ENCODE measurements at places on chromosomes 7 and 10.

- ATAC-seq = no peak
Measured at GRCh38 chr7:138892006-138892630, 89.1 kb downstream of the KIAA1549 start.

GRCh38 chr7:98879198-98879978 is 1.1 kb downstream of the TRRAP start:
- peak; percentile 4 for ATAC-seq

DNA sequence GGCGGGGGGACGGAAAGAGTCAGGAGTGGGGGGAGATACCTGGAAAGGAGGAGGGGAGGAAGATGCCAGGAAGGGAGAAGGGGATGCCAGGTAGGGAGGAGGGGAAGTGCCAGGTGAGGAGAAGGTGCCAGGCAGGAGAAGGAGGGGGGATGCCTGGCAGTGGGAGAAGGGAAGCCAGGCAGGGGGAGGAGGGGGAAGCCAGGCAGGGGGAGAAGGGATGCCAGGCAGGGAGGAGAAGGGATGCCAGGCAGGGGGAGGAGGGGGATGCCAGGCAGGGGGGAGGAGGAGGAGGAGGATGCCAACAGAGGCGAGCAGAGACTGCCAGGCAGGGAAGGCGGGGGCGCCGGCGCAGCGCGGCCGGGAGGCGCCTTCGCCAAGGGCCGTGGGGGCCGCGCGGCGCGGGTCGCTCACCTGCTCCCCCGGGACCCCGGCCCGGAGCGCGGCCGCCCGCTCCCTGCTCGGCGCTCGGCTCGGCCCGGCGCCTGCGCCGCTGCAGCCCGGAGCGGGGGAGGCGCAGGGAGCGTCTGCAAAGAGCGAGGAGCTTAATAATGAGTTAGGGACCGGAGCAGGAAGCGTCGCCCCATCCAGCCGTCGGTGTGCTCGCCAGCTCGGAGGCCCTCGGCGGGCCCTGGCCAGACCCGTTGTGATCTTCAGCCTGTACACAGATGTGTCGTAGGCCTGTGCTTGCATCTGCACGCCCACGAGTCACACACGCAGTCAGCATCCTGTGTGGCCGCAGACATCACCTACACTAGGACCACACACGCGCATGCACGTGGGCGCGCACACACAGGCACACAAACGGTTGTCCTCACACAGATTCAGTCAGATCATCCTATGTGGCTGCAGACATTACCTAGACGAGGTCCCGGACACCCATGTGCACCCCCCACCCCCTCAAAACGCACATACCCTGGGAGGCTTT is 28.4 kb upstream of the SMARCD3 start:
- ATAC-seq = peak; percentile 78

GRCh38 chr7:55100544-55101327 is 81.9 kb downstream of the EGFR start:
- peak; percentile 65 for ATAC-seq

DNA sequence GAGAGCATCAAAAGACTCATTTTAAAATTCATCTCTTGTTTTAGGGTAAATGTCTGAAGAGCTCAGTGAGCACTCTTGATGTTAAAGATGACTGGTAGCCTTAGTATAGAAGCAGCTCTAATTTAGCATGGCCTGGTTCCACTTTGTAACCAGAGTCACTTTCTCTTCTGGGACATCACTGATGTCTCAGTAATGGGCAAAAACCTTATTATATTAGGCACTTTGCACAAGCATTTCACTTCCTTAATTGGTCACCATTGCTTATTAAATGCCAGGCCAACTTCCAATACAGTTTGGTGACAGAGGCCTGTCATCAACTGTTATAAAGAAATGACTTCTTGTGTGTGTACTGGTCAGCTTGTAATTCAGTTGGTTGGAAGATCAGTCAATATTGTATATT is 53.0 kb downstream of the STEAP1B start:
- ATAC-seq = no peak

DNA sequence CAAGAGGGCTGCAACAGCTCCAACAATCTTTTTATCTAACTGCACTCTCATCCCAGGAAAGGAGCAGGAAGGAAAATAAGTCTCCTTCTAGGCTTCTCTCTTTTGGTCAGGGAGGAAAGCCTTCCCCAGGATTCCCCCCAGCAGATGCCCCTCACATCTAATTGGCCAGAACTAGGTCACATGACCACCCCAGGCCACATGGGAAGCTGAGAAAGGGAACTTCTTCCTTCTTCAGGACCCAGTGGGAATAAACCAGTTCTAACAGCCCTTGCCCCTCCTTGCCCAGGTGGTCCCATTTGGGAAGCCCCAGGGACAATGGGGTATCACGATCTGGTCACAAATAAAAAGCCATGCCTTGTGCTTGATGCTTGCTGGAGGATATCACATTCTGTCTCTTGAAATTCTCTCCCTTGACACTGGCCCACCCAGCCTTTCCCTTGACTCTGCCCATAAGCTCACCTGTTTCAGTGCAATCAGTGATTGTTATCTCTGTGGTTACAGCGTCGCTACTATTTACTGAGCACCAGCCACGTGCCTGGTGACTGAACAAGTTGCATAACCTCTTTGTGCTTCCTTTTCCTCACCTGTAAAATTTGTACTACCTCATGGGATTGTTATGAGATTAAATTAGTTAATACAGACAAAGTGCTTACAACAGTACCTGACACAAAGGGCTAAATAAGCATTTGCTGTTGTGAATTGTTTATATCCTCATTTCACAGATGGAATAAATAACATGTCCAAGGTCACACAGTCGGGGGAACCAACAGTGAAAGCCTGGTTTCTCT is 9.0 kb upstream of the TACR2 start:
- no peak for ATAC-seq

DNA sequence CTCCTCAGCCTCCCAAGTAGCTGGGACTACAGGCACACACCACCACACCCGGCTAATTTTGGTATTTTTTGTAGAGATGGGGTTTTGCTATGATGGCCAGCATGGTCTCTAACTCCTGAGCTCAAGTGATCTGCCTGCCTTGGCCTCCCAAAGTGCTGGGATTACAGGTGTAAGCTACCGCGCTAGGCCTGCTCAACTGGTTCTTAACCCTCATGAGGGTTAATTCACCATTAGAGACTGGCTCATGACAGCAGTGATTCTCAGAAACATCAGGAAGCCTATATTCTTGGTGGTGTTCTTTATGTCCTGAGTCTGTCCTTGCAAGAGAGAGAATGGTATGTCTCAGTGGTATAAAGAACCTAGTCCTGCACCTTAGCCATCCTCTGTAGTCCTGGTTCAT is 10.4 kb upstream of the NT5C2 start:
- ATAC-seq = no peak

DNA sequence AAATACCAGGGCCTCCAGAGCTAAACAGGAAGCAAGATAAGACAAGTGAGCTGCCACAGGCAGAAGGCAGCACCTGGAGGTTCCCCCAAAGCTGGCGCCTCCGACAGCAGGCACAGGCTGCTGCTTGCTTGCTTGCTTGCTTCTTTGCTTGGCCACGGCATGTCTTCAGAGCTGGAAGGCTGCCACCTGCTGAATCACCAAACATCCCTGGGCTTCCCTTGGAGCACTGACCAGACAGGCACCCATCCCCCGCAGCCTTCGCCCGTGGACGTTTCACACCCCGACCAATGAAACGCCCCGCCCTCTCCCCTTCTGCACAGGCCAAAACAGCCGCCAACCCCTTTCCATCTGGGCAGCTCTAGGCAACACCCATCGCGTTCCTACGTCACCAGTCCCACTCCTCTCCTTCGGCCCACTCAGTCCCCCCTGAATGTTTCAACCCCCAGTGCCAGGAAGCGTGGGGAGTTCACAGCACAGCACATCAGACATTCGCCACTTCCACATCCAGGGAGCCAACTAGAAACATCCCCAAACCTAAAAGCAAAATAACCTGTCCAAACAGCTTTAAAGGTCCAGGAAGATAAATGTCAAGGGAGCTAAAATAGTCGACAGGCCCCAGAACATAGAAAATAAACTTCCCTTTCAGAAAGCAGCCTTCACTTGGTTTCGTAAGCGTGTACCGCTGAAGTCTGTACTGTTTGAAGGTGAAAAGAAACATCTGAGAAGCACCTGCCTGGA is 1.6 kb downstream of the SGMS1 start:
- ATAC-seq = peak; percentile 72

- no peak for ATAC-seq
Measured at GRCh38 chr10:119296703-119297102, 89.3 kb downstream of the GRK5 start.

GRCh38 chr7:39035903-39036302 is 58.2 kb downstream of the POU6F2 start:
- ATAC-seq = no peak

GRCh38 chr7:39073432-39073831 is 95.7 kb downstream of the POU6F2 start:
- ATAC-seq = no peak

- no peak for ATAC-seq
Measured at GRCh38 chr7:144720149-144720548, 115.7 kb downstream of the TPK1 start.

GRCh38 chr10:103021150-103021899 is 103.2 kb downstream of the CNNM2 start:
- ATAC-seq = no peak

- no peak for ATAC-seq
Measured at GRCh38 chr7:126720232-126720631, 532.5 kb downstream of the GRM8 start.

- ATAC-seq = no peak
Measured at GRCh38 chr10:42953684-42954674, 122.9 kb upstream of the RET start.

- ATAC-seq = no peak
Measured at GRCh38 chr7:72325561-72325960, 86.6 kb downstream of the CALN1 start.

GRCh38 chr7:135673360-135673706 is 11.0 kb downstream of the STMP1 start:
- ATAC-seq = no peak

GRCh38 chr10:124389613-124390361 is 28.9 kb downstream of the OAT start:
- ATAC-seq = no peak

GRCh38 chr7:19030281-19030680 is 87.2 kb downstream of the TWIST1 start:
- no peak for ATAC-seq

DNA sequence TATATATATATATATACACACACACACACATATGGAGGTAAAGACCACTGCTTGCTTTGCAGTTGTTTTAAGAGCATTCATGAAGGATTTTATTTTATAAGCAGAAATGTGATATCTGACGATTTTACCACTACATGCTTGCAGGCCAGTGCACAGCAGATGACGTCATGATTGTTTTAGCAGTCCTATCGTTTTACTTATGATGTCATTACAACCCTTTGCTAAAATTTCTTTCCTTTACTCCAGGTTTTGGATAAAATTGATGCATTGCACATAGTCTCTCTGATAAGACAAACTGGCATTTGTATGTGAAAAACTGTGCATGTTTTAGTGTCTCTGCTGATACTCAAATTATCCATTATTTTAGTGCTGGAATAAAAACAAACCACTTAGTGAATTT is 9.2 kb downstream of the EGFR start:
- no peak for ATAC-seq

DNA sequence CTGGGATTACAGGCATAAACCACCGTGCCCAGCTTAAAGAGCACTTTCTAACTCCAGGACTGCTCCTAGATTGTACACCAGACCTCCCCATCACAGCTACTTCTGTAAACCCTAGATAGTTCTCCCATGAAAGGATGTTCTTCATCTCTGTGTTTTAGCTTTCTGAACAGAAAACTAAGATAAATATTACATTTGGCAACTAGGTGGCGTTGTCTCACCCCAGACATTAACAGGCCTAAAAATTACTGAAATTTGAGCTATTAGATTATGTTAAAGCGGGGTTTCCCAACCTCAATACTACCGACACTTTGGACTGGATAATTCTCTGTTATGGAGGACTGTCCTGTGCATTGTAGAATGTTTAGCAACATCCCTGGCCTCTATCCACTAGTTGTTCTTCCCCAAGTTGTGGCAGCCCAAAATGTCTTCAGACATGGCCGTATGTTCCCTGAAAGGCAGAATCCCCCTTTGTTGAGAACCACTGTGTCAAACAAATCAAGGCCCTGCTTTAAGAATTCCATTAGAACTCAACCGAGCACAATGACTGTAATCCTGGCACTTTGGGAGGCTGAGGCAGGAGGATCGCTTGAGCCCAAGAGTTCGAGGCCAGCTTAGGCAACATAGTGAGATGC is 19.1 kb downstream of the ATOH7 start:
- ATAC-seq = peak; percentile 25

DNA sequence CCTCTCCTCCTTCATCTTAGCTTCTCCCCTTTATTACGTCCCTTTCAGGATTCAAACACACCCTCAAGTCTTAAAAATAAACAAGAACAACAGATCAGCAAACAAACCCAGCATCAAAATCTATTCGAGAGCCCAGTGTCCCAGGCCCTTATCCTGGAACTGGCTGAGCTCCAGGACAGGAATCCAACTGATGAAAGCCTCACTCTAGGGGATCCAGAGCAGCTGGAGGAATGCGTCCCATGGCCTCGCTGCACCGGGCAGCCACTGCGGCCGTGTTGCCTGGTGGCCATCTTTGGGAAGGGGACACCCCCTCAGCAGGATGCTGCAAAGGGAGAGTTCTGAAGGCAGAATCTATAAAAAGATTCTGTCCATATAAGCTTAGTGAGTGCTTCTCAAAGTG is 156.5 kb upstream of the BMPER start:
- no peak for ATAC-seq

GRCh38 chr10:44368637-44369036 is 16.3 kb downstream of the CXCL12 start:
- no peak for ATAC-seq

- no peak for ATAC-seq
Measured at GRCh38 chr7:129452589-129453231, 18.5 kb downstream of the STRIP2 start.

DNA sequence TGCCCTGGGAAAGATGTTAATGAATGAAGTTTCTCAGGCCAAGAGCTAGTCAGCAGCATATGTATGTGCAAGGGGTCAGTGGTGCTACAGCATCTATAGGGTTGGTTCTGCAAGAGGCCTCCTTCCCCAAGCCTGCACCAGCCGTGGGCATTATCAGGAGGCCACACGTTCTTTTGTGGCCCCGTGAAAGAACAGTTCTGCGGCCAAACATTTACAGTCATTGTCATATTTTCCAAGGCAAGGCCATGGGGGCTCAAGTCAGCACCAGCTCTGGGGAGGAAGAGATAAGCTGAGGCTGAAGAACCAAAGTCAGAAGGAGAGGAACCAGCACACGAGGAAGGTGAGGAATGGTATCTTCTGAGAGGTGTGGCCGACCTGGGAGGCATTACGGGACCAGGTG is 54.4 kb upstream of the TMEM72 start:
- no peak for ATAC-seq

- peak; percentile 64 for ATAC-seq
Measured at GRCh38 chr10:93495654-93496321, 624 bp upstream of the CEP55 start.

DNA sequence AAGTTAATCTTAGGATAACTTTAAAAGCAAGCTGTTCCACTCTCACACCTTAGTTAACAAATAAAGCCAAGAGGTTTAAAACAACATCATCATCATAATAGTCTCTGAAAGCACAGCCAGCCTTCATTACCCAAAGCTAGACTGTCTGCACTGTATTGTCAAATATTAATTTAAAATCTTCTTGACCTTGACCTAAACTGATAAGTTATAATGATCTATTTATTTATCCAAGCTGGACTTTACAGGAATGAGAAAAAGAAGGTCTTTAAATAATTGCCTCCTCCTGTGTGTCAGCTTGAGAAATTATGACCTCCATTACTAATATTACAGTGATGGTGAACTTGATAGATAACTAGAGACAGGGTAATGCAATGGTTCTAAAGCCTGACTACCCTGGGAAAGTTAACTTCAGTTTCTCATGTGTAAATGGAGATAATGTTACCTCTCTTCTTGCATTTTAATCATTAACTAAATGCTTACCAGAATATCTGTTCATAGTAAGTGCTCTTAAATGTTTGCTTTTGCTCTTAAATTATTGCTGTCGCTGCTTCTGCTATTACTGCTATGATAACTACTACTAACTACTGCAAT is 111.0 kb downstream of the KAT6B start:
- no peak for ATAC-seq
